Neural crest cell (in vitro differentiated cells): ENCODE measurements at places on chromosomes 1 and 21.

DNA sequence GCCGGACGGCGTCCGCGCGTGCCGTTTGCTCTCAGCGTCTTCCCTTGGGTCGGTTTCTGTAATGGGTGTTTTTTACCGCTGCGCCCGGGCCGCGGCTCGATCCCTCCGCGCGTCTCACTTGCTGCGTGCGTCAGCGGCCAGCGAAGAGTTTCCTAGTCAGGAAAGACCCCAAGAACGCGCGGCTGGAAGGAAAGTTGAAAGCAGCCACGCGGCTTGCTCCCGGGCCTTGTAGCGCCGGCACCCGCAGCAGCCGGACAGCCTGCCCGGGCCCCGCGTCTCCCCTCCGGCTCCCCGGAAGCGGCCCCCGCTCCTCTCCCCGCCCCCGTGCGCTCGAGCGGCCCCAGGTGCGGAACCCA is 159.8 kb downstream of the RUNX1 start:
- DNase-seq: peak; percentile 41

DNA sequence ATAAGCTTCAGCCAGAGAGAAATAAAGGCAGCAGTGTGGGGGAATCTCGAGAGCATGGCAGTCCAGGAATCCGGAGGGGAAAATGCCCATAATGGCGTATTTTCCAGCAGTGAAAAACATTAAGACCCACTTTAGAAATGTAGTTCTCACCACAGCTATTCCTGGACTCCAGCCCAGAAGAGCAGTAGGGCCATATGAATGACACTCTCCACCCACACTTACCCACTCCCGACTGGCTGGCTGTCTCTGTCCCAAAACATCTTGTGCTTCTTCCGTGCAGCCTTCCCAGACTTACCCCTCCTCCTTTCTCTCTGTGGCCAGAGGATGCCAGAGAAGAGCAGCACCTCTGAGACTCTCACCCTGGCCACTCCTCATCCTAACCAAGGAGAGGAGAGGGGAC is 56.4 kb downstream of the TRABD2B start:
- no peak for DNase-seq

DNA sequence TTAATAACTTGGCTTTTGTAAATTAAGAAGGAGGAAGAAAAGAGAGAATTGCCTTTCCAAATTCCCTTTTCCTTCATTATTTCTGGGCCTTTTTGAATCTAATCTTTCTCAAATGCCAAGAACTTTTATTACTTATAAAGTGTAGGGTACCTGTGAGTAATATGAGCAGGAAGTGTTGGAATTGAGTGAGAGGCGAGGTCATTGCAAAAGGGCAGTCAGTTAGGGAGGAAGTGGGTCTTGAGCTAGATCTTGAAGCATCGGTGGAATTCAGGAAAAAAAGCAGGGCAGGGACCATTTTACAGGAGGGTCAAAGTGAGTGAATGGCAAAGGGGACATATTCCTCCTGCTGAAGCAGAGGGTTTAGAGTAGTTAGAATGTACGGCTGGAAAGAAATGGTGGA is 23.4 kb downstream of the DDI2 start:
- DNase-seq: no peak

DNA sequence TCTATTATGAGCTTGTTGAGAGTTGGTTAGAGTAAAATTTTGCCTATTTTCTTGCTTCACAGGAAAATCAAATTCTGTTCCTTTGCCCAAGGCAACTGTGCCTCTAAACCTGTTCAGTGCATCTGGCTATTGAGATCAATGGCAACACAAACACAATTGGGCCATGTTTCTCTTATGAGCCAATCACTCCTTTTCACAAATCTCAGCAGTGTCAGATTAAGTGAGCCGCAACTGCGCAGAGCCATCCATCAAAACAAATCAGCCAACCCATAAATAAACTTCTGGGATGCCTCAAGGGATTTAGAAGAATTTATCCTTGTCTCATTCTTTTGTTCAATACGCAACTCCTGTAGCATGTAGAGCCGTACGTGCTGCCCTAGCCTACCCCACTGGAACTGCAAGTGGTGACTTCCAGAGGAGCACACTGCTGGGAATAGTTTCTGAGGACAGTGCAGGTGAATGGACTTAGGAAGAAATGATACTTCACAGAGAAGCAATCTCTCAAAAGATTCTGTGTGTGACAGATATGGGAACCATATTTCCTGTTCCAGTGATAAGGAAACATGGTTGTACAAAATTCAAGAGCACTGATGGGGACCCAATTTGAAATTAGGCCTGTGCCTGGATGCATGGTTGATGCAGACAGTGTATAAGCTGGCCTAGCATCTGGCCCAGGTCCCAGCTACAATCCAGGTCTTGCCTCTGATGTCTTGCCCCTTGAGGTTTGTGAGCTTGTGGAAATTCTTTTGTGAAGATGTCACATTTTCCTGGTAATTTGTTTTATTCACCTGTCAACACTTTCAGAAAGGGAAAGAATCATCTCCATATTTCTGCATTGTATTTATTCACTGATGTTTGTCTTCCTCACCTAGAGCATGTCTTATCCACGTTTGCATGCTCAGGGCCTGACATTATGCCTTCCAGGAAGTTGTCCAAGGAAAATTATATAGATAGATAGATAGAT is 166.2 kb downstream of the URB2 start:
- DNase-seq: no peak

DNA sequence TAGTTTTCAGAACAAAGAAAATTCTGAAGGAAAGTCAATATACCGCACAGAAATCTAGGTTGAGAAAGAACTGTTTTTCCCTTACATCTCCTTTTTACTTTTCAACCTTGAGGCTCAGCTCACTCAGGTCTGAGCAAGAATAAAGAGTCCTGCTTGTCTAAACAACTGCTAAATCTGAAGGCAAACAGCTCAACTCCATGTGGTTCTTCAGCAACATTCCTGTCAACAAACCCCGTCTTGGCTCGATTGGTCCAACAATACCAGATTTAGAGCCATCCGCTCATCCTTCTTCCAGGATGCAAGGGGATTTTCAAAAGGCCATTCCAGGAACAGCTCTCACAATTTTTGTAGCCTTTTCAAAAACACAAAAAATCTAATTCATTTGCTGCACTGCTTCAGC is 119.8 kb downstream of the HLCS start:
- DNase-seq: no peak

DNA sequence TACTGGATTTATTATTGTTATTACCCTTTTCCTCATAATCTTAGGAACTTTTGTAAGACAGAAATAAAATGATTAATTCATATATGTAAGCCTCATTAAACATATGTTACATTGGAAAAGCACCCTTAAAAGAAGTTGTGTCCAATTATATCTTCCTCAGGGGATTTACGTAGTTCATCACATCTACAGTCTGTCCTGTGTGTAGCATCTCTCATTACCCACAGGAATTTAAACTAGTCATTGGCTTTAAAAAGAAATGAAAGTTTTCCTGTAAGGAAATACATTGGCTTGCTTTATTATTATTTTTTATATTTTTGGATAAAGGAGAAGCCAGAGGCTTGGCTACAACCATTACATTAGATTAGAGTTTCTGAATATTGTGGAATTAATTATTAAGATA is 56.1 kb downstream of the SWT1 start:
- DNase-seq: no peak

GRCh38 chr1:162353078-162353477 is 23.6 kb downstream of the SPATA46 start:
- no peak for DNase-seq

GRCh38 chr1:231508941-231509340 is 19.5 kb upstream of the TSNAX start:
- no peak for DNase-seq
